A549 treated with CORT108297 at 1 μM for 4 hours (cell line): ENCODE measurements at places on chromosomes 6 and 20. TPM values are rescaled to one million over a fixed set of nuclear protein-coding genes. Genes with fewer than 3 reads are reported as not detected.

TPX2 gene
- total RNA-seq = 98.2 to 128 TPM (median 104 TPM) in 5 replicates

ADGRF4 gene
- total RNA-seq = 7.4 to 9.6 TPM (median 8.0 TPM) in 5 replicates

SMPDL3A gene
- total RNA-seq = 2.3 to 3.1 TPM (median 3.0 TPM) in 5 replicates

RPS6KA2 gene
- total RNA-seq = 0.07 to 0.30 TPM (median 0.08 TPM) in 5 replicates

C6orf163 gene
- total RNA-seq = 0.06 to 0.29 TPM (median 0.15 TPM) in 5 replicates

ELOVL4 gene
- total RNA-seq = 1.5 to 2.5 TPM (median 1.9 TPM) in 5 replicates

MLN gene
- not detected in 5 replicates for total RNA-seq

FLRT3 gene
- 1.6 to 2.2 TPM (median 1.8 TPM) in 5 replicates for total RNA-seq

CYP39A1 gene
- 0.03 to 0.09 TPM (median 0.05 TPM) in 4 of 5 replicates, not detected in the other for total RNA-seq

AKAP12 gene
- total RNA-seq = 94.8 to 169 TPM (median 161 TPM) in 5 replicates

TTBK1 gene
- 0.03 to 0.06 TPM (median 0.05 TPM) in 5 replicates for total RNA-seq

SLC17A3 gene
- 0.86 to 1.2 TPM (median 0.99 TPM) in 5 replicates for total RNA-seq

RHAG gene
- 0.06 to 0.10 TPM (median 0.07 TPM) in 3 of 5 replicates, not detected in the others for total RNA-seq

SPATS1 gene
- total RNA-seq = not detected in 5 replicates

BEND3 gene
- 3.3 to 3.9 TPM (median 3.6 TPM) in 5 replicates for total RNA-seq

PLG gene
- not detected in 5 replicates for total RNA-seq

GRIK2 gene
- total RNA-seq = 0.30 to 0.48 TPM (median 0.35 TPM) in 5 replicates
